ENCODE measurements at places on chromosomes 2 and 18.

- no peak for DNase-seq
These were observed 33.7 kb upstream of the ZNF516 start for GRCh38 chr18:76528477-76529432.

DNA sequence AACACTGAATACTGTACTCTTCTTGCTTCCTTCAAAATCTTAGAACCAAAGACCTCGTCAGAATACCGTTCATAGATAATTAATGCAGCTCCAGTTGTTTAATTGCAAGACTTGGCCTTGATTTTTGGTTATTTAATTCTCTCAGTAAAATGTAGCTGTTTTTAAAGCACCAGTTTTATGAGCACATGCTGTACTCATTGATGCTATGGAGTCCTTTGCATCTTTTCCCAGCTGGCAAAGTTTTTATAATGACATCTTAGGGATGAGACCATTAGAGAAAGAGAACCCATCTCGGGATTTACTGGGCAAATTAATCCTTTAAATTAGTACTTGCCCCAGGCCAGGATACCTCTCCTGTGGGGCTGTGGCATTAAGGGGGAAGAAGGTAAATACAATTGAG, 199.3 kb downstream of the MEMO1 start:
- DNase-seq: no peak

DNA sequence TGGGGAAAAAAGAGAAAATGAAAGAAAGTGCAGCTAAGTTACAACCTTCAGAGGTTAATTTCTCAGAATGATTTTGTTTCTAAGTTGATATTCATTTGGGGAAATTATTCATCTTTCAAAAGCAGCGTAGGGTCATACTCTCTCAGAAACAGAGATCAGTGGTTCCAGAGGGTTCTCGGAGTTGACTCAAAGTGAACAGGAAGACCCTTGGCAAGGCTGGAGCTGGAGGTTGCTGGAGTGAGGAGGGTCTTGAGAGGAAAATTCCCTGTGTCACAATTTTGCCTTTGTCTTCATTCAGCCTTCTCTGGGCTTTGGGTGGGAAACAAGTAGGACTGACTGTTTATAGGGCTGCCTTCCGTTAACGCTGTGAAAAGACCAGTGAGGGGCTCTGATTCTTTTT, 168.2 kb downstream of the ICOS start:
- no peak for DNase-seq

- no peak for DNase-seq
These were observed 4.2 kb downstream of the ZNF516 start for GRCh38 chr18:76490670-76491472.

DNA sequence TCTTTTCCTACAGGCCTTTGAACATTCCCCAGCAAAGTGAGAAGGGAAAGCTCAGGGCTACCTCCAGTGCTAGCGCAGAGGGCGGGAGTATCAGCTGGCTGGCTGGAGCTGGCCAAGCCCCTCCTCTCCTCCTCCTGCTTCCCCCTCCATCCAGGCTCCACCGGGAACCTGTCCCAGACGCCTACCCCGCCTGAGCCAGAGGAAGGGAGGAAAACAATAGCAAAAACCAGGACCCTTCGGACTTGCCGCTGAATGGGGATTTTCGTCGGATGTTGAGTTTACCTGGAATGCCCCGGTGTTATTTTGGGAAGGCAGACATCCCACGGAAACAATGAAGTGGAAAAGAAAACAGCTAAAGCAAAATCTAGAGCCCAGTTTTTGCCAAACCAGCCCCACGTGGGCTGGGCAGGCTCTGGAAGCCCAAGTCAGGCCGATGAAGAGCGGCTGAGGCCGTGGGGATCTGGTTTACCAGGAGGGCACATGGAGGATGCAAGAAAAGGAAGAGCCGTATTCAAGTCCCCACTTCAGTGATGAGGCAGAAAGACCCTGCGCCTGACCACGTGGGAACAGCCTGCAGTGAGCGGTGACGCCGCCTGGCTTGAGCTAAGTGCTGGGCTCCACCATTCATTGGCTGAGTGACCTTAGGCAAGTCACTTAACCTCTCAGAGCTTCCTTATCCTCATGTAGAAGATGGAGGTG, 100.4 kb upstream of the LCLAT1 start:
- DNase-seq: no peak

DNA sequence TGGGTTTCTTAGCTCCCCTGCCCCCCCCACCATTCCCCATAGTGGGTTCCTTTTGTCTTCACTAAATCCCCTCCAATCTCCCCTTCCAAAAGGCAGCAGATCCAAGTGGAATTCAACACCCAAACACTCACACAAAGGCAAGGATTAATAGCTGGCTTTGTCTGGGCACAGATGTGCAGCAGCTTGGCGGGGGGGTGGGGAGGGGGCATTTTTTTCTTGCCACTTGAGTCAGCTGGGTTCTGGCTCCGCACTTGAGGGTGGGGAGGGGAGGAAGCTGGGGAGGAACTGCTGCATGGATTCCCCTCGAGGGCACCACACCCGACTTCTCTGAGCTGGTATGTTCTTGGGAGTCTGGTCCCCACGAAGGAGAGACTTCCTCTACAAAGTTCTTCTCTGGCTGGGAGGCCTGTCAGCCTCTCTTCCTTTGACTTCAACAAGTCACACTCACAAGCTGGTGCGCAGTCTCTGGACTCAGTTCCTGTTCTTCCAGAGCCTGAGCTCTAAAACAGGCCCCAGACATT, 36.0 kb downstream of the SERTAD2 start:
- DNase-seq: no peak

DNA sequence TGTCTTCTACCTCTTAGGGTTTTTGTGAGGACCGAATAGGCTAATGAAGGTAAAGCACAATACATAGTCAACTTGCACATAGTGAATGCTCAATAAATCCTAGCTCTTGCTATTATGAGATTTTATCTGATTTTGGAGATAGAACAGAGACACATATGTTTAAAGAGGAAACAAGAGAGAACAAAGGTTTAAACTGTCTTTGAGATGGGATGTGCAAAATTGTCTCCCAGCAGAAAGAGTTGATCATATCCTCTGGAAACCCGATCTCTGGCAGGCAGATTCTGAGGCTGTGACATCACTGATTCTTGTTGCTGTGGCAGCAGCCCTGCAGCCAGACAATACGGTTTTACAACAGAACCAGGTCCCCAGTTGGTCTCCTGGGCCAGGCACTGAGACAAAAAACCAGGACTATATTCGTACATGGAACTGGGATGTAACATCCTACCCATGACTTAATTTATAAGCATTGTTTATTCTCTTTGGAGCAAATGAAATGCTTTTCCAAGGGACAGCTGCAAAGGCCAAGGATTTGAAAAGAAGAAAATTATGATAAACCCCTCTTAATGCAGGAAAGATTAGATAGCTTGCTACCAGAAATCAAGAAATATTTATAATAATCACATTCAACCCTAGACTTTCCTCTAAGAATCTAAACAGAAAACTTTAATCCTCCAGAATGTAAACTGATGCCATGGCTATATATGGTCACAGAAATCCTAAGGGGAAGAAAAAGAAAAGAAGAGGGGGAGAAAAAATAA, 80.2 kb downstream of the SLC8A1 start:
- no peak for DNase-seq

- no peak for DNase-seq
These were observed 198.3 kb downstream of the MGAT5 start for GRCh38 chr2:134452042-134452733.

DNA sequence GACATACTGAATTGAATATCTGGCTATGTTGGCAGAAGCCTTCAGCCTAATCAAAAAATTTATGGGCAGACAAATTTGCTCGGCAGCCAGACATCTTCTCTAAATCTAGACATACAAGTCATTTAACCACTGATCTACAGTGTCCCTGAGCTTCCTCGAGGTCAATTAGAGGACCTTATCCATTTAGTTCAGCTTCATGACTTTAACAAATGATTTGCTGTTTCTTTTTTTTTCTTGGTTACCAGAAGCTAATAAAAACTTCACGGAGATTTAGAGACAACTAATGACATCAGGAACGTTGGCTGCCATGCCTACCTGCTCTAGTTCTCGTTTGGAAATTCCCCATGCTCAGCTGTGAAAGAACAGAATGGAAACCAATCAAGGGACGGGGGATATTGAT, 223.8 kb downstream of the BCL2 start:
- DNase-seq: no peak

- DNase-seq: no peak
These were observed 2.0 kb downstream of the SATB2 start for GRCh38 chr2:199455545-199456382.

Data from stimulated activated CD8-positive, alpha-beta memory T cell treated with anti-CD3 and anti-CD28 coated beads, Interleukin-4, amount 100 ng/mL, for 1 hour (primary cell).